ENCODE measurements at places on chromosomes 4 and X. TPM values are rescaled to one million over a fixed set of nuclear protein-coding genes. Genes with fewer than 3 reads are reported as not detected.

DNA sequence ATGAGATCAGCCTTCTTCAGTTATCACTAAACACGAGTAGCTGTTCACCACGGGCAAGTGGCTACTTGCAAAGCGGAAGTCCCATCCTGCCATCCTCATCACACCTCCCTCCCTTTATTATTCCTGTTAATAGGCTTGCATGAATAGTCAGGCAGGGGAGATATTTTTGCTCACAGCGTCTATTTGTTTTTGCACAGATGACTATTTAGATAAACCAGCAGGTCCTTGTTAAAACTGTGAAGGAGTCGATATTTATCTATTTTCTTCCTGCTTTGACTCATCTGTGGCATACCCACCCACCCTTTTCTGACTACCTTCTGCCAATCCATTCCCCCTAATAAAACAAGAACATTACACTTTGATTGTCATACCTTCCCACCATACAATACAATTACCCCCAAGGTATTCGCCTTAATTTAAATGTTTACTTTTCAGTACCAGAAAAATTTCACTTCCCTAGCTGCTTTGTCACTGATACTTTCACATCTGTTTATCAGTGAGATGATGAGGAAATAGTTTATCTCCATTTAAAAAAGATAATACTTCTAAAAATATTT, 96.6 kb upstream of the BANK1 start:
- no peak for DNase-seq

GRCh38 chr4:25896776-25897539, 17.1 kb upstream of the SMIM20 start:
- DNase-seq, result no peak

GRCh38 chr4:10684631-10685030, at the start of gene CLNK:
Gene CLNK (minus strand): TSS chr4:10684768. CDS start chr4:10667869, 16,899 bp downstream.
- no peak for DNase-seq

GRCh38 chr4:110898290-110898689, 275.4 kb upstream of the PITX2 start:
- no peak for DNase-seq

GRCh38 chrX:16610121-16610621, 39.8 kb upstream of the S100G start:
- DNase-seq, result peak; percentile 64

- DNase-seq, result peak; percentile 61
Observed at GRCh38 chr4:68349279-68349648, 626 bp downstream of the YTHDC1 start.

GRCh38 chr4:8819019-8819418, 52.6 kb downstream of the HMX1 start:
- no peak for DNase-seq

FAM47B gene
- not detected for total RNA-seq

PAK3 gene
- total RNA-seq, result 0.16 TPM

SLC10A6 gene
- not detected for total RNA-seq
